ENCODE measurements at places on chromosomes 7 and 10.

DNA sequence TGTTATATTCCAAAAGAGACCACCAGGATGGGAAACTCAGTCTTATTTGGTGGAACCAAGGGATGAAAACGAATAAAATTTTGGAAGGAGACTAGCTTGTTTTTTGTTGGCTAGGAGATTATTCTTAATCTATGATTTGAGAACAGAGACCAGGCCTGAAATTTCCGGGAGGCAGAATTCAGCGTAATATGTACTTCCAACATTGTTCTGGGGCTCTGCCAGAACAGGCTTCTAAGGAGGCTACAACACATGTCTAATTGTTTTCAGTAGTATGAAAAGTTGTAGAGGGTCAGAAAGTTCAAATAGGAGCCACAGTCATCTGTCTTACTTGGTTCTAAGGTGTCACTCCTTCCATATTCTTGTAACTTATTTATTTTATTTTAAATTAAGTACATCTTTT is 1.7 kb downstream of the DDX21 start:
- DNase-seq: no peak

GRCh38 chr10:103042129-103042528 is 124.0 kb downstream of the CNNM2 start:
- no peak for DNase-seq

GRCh38 chr10:8566737-8567136 is 512.2 kb downstream of the GATA3 start:
- no peak for DNase-seq

- no peak for DNase-seq
These were observed 172.5 kb downstream of the PRKAG2 start for GRCh38 chr7:151704299-151704959.

- no peak for DNase-seq
These were observed 79.7 kb upstream of the ZNF32 start for GRCh38 chr10:43728425-43728824.

- no peak for DNase-seq
These were observed 412 bp downstream of the PIP4K2A start for GRCh38 chr10:22713853-22714478.

DNA sequence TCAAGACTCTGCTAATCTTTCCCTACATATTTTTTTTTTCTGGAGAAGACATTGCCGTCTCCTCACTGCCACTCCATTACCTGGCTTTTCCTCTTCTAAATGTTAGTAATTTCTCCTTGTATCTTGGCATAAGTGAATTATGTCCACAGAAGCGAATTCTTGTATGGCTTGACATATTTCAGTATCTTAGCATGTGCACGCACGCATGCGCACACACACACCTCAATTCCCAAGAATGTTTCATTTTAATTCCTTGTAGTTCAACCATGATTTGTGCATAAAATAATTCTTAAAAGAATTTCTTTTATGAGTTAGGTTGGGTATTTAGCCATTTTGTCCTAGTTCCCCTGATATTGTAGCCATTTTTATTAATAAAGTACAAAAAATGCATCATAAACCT is 301.2 kb upstream of the MYO3A start:
- no peak for DNase-seq

- no peak for DNase-seq
These were observed 29.2 kb upstream of the AP5Z1 start for GRCh38 chr7:4745971-4746919.

DNA sequence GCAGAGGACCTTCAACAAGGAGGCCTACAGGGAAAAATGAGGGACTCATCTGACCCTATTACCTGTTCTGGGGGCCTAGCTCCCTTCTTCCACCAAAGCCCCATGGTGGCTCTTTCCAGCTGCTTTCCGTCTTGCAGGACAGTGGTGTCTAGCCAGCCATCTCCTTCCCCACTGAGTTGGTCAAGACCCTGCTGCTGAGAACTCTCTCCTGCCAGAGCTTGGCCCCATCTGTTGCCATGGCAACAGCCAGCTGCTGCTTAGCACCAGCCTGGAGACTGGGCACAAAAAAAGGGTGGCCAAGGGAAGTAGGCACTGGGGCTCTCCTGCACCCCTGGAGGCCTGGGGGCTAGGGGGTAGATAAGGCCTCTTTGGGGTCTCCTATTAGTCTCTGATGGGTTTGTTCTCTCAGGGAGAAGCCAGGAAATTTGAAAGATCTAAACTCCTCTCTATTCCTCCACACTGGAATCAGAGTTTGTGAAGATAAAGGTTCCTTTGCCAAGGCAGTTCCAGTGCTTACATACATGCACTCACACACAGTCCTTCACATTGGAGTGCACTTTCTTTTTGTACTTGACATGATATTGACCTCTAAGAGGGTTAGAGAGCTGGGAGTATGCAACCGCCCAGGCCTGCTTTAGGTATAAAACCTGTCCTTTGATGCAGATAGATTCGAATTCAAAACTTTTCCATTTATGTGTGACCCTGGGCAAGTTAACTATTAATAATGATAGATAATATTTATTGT is 15.8 kb downstream of the TSPAN33 start:
- no peak for DNase-seq
